ENCODE measurements at places on chromosomes 7 and 10. TPM values are rescaled to one million over a fixed set of nuclear protein-coding genes. Genes with fewer than 3 reads are reported as not detected.
A peak's percentile ranks its signal among the peaks of the same experiment; 100 is the strongest.

The NUTM2A gene
- under 0.01 TPM for total RNA-seq

The SORCS1 gene
- not detected for total RNA-seq

DNA sequence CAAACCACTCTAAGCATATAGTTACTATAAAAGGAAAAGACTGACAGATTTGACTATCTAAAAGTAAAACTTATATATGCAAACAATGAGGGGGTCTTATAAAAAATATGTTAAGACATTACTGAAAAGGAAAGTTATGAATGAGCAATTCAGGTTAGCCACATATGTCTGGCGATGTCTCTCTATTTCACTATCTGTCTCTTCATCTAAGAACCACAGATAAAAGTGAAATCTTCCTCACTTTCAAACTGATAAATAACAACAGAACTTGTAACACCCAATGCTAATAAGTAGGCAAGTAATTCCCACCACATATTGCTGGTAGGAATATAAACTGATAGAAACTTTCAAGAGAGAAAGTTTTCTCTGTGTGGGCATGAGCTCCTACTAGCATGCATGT, 138.2 kb downstream of the CHCHD3 start:
- no peak for DNase-seq

DNA sequence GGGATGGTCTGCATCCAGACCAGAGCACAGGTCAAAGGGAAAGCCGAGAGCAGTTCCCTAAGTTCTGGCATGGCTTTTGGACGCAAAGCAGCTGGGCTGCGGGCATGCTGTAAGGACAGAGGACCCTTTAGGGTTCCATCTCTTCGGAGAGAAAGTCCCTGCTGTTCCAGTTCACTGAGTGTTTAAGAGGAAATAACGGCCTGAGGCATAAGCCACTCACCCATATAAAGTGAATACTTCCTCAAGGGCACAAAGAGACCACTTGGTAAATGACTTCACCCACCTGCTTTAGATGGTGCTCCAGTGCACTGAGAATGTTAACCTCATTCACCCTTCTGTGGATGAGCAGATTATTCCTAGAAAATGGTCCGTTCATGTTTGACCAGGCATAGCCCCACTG, 586.7 kb upstream of the GALNT17 start:
- DNase-seq, result no peak

- DNase-seq, result peak; percentile 15
Observed at GRCh38 chr7:142626420-142627035, 122.7 kb upstream of the PRSS1 start.

DNA sequence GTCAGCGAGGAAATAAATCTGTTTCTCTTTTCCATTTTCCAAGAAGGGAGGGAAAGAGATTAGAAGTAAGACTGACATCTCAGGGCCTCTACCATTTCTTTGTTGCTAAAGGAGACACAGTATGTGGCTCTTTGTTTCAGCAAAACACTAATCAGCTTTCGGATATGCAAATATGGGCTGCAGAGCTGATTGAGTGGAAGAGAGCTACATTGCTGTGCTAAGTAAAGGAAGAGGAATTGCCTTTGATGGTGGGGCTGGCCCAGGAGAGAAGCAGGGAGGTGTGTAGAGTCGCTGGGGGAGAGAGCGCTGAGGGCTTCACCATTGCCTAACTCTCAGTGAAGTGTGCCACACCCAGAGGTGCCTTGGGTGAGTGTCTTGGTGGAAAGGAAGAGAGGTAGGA, 284.8 kb downstream of the SDK1 start:
- DNase-seq, result no peak

DNA sequence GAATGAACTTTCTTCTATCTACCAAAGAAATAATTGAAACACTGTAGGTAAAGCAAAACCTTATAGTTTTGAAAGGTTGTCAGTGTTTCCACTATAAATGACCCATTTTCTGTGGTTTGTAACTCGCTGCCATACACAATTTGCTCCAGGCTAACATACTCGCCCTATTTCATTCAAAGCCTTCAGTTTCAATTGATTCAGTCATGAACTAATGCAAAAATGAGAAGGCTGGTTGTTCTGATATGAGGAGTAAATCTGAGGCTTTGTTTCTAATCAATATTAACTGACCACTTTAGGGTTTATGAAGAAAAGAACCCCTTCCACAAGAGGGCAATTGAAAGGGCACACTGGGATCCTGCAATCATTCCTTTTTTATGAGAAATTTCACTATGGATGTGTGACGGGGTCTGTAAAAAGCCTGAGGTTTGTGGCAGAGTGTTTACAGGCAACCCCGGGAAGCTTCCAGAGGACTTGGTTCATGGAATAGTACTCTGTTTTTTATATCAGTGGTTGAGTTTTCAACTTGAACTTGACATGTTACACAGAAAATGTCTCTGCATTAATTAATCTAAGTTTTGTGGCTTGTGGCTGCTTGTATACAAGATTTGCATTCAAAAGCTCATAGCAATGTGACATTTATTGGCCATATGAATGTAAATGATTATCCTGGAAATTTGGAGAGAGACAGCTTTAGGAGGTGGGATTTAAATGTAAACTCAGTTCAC, 133.2 kb downstream of the NRP1 start:
- no peak for DNase-seq

DNA sequence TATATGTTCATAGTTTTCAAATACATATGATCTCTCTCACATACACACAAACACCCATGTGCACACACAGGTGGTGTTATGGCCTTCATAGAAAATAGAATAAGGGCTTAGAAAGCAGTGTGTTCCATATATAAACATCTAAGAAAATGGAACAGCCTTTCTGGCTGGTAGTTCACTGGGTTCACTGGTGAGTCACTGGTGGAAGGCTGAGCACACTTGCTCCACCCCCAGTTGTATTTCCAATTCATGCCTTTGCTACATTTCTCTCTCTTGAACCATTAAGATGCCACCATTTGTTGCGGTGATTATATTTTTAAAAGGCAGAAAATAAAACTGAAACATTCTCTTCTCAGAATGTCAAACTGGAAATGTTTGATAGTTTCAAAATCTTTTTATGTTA, 252.1 kb downstream of the GLI3 start:
- peak; percentile 79 for DNase-seq

DNA sequence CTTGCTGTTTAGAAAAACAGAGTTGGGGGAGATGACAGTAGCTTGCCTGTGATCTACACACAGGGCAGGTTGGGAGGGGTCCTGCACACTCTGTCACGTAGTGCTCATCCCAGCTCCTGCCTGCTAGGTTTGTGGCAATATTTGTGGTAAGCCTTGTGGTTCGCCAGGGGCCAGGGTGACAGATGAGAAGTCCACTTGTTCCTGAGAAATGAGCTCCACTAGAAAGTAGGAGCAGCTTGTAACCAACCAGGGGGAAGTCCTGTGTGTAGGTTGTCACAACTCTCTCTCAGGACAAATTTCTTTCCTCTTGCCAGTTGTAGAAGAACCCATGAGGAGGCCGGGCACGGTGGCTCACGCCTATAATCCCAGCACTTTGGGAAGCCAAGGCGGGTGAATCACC, 147.0 kb downstream of the TCF7L2 start:
- DNase-seq, result no peak

- DNase-seq, result no peak
Observed at GRCh38 chr7:32761451-32762205, 129.9 kb downstream of the KBTBD2 start.

- no peak for DNase-seq
Observed at GRCh38 chr7:127245607-127246006, 7.1 kb downstream of the GRM8 start.

DNA sequence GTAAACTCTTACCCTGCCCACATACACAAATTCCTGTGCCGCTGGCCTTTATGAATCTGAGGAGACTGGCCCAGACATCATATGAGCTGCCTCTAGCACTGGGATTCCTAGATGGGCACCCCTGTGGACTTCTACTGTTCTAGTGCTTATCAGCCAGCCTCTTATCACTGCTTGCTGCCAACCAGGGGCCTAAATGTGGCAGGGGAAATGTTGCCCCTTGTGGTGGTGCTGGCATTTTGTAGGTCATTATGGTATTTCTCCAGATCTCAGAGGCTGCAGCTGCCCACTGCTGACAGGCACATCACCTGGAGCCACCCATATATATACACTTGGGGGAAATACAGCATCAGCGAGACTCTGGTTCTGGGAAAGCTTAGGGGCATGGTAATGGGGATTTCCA, 5.4 kb downstream of the SFR1 start:
- DNase-seq, result no peak

- DNase-seq, result no peak
Observed at GRCh38 chr7:43747328-43748105, 11.0 kb upstream of the BLVRA start.

Data from IMR-90 (cell line).